ENCODE measurements at places on chromosomes 6 and 20.

DNA sequence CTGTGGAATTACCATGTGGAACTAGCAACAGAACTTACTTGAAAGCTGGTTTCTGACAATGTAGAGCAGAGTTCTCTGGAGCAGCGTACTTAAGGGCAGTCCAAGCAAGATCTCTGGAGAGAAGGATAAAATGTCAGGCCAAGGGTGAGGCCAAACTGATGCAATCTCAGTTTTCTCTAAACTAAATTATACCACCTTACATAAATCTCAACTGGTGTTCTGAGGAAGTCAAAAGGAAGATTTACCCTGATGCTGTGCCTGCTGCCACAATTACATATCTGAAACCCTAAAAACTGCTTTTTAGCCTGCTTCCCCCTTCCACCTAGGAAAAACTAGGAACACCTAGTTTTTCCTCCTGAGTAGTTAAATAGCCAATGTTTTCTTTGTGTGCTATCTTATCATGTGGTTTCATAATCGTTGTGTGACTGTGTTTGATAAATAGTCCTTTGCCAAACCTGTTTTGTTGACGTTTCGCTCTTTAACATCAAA is 28.1 kb downstream of the NCOA7 start:
- DNase-seq: no peak

GRCh38 chr6:14784596-14785492 is 461.0 kb upstream of the JARID2 start:
- DNase-seq: no peak

GRCh38 chr6:80022803-80023202 is 18.4 kb downstream of the TTK start:
- DNase-seq: no peak

DNA sequence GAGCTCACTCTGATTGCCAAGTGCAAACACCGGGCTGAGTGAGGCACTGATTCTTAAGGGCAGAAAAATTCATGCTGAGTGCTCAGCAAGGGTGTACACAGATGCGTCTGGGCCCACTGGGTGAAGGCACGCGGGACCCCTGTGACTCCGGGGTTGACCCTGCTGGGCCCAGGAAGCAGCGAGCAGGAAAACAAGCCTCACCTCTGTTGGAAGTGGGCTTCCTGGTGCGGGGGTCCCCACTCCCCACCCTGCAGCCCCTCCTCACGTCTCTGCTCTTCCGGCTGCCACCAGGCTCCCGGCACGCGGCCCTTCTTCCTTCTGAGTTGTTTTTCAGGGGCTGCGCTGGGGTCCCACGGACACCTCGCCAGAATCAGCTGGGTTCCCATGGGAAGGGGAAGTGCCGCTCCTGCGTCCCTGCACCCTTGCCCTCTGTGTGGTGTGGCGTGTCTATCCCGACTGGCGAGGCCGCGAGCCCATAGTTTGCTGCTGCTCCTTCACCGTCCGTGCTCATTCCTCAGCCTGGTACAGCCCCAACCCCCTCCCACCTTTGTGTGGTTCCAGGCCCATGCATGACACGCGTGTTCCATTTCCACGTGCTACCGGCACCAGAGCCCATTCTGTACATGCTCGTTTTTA is 80.6 kb upstream of the BHLHE23 start:
- DNase-seq: no peak

- no peak for DNase-seq
Measured at GRCh38 chr20:24289737-24290481, 179.5 kb upstream of the SYNDIG1 start.

GRCh38 chr6:107629548-107630129 is 139.7 kb downstream of the SOBP start:
- no peak for DNase-seq

- DNase-seq: no peak
Measured at GRCh38 chr6:2944405-2945152, 26.8 kb downstream of the SERPINB6 start.

DNA sequence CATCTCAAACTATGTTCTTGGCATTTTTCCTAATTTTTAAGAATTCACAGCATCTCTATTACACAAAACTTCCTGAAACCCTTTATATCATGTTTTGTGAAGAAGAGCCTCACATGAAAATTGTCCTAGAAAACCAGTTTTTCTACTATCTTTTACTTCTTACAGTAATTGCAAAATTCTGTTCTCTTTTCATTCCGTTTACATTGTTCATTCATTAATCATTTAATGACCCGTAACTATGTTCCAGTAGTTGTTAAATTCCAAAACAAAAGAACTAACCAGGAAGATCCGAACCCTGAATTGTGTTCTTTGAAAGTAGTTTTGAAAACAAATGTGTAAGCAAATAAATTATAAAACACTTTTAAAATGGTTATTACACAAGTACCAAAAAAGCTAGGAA is 597.0 kb downstream of the EYS start:
- DNase-seq: no peak

GRCh38 chr6:47207261-47207660 is 102.4 kb downstream of the TNFRSF21 start:
- DNase-seq: no peak

Data from stimulated activated CD4-positive, alpha-beta T cell treated with anti-CD3 and anti-CD28 coated beads, Interleukin-1b, Interleukin-23, amount 100 ng/mL, for 1 hour (primary cell).